Right cardiac atrium (tissue), 5 donors: ENCODE measurements at places on chromosomes 7 and 10. TPM values are rescaled to one million over a fixed set of nuclear protein-coding genes. Genes with fewer than 3 reads are reported as not detected.

GRCh38 chr7:93622036-93623033 is 47.8 kb upstream of the CALCR start:
- no peak for DNase-seq

- no peak for DNase-seq
Observed at GRCh38 chr10:10394933-10395658, 622.6 kb upstream of the CELF2 start.

DNA sequence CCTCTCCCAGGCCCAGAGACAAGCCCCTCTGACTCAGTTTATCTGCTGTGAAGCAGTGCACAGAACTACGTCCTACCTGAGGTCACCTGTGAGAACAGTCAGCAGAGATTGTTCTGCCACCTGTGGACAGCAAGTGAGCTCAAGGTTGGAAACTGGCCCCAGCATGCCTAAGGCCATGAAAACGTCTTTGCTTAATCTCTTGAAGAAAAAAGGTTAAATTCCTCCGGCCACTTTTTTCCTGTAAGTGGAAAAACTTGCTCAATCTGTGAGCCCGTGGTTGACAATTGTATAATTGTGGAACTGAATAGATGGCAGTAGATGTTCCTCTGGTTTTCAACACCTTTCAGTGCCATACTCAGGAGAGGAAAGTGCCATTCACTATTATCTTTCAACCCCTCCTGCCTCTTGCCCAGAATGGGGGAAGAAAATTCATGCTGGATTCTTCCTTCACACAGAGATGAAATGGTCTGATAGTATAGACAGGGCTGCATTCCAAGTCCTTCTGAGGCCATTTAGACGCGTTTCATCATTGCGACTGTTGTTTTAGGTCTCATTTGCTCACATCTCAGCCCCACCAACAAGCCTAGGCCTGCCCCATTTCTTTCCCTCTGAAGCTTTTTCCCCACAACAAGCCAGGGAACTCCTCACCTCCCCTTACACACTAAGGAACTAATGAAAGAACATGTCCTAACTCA is 292.9 kb downstream of the FZD1 start:
- no peak for DNase-seq

DNA sequence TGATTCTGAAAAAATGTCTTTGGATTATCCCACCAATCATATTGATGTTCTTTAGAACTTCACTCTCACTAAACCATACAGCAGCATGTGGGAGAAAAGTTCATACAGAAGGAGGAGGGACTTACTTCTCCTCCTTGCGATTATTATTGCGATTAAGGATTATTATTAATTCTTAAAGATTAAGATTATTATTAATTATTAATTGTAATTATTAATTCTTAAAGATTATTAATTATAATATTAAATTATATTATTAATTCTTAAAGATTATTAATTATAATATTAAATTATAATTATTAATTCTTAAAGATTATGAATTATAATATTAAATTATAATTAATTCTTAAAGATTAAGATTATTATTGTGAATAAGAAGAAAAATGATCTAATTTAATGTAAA is 80.5 kb downstream of the MACC1 start:
- DNase-seq = no peak

DNA sequence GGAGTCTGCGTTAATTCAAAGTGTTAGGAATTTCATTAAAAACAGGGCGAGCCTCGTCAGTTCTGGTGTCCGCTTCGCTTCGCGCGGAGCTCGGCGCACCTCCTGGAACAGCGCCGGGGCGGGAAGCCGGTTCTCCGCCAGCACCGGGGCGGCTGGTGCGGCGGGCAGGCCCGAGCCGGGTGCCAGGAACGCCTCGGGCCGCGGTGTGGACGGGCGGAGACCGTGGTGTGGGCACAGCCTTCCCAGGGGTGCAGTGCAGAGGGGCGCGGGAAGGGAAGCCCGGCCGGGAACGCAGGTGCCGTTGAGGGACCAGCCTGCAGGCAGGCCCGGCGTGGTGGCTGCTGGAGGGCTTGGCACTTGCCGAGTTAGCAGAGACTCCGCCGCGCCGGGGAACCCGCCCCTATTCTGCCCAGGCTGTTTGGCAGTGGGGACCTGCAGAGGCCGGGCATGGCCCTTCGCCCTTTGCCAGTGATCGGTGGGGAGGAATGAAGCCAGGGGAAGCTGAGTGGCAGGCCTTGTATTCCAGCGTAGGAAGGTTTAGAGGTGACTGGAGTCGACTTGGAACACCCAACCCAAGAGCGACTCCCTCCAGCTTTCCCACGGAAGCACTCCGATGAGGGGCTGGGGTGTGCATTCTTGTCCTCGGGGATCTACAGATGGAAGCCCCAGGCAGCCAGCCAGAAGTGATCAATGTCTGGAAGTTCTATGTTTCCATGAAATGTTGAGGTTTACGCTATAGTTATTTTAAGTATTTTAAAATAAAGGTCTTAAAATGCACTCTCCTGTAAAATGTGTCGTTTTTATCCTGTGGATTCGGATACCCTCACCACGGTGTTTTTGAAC is 945 bp upstream of the RHEB start:
- DNase-seq = peak; percentile 77

LHFPL3 gene
- not detected for total RNA-seq

GRCh38 chr7:8177109-8177933 is 84.6 kb downstream of the ICA1 start:
- DNase-seq = no peak

DNA sequence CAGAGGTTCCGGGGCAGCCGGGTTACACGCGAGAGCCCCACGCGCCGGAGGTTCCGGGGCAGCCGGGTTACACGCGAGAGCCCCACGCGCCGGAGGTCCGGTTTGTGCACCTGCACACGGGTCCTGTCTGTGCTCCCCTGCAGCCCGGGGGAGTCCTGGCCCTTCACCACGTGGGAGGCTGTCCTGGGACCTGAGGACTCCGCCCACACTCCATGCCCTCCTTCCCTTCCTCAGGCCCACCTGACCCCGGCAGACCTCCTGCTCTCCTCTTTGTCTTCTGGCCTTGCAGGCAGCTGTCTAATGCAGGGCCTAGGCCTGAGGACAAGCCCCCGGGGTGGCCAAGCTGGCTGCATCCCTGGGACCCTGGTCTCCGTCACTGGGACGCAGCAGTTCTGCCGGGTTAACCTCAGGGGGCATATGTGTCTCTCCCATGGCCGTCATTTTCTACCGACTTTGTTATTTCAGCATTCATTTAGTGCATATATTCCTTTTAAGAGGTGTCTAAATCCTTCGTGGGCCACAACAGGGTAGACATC is 374.6 kb downstream of the DNAJB6 start:
- no peak for DNase-seq

ASIC3 gene
- 5.8 TPM for total RNA-seq

SPAM1 gene
- total RNA-seq = not detected

- no peak for DNase-seq
Observed at GRCh38 chr7:79149831-79150230, 303.6 kb downstream of the MAGI2 start.
